Activated CD4-positive, alpha-beta T cell treated with anti-CD3 and anti-CD28 coated beads, Interleukin-2, amount 50 U/mL, for 4 hours (primary cell): ENCODE measurements at places on chromosomes 4 and X.

DNA sequence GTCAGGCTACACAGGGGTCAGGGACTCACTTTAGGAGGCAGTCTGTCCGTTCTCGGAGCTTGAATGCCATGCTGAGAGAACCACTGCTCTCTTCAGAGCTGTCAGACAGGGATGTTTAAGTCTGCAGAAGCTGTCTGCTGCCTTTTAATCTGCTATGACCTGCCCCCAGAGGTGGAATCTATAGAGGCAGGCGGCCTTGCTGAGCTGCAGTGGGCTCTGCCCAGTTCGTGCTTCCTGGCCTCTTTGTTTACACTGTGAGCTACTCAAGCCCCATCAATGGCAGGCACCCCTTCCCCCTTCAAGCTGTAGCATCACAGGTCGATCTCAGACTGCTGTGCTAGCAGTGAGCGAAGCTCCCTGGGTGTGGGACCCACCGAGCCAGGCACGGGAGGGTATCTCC lies 31.5 kb upstream of the UNC5C start:
- DNase-seq: no peak

GRCh38 chr4:11514779-11515419 lies 86.2 kb upstream of the HS3ST1 start:
- DNase-seq: no peak

DNA sequence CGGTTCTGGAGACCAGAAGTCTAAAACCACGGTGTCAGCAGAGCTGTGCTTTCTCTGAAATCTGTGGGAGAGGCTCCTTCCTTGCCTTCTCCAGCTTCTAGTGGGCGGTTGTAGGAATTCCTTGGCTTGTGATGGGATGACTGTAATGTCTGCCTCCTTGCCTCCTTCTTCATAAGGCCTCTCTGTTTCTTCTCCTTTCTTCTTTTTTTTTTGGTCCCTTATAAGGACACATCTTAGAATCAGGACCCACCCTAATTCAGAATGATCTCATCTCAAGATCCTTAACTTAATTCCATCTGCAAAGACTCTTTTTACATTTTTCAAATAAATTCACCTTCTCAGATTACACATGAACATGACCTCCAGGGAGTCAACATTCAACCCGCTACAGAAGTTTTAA lies 186.9 kb downstream of the STK32B start:
- no peak for DNase-seq

DNA sequence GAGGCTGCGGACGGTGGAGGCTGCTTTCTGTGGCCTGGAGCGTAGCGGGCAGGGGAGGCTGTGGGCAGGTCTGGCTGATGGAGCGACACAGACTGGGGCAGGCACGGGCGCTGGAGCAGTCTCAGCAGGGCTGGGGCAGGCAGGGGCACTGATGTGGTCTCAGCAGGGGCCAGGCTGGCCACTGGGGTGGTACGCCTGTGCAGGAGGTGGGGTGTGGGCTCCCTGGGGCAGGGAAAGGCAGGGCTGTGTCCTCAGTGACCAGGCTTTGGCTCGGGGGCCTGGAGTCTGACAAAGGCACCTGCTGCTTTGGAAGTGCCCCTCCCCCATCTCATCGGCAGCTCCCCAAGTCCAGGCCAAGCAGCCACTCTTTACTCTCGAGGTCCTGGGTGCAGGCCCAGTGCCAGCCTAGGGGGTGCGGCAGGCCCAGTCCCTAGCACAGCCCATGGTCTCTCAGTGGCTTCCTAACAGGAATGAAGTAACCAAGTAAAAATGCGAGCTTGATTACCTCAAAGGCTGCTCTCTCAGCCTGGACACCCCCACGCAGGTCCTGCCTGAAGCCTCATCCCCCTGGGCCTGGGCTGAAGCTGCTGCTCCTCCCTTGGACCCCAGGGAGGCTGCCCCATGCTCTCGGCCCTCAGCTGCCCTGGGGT lies 55.5 kb downstream of the ADRA2C start:
- DNase-seq: no peak

DNA sequence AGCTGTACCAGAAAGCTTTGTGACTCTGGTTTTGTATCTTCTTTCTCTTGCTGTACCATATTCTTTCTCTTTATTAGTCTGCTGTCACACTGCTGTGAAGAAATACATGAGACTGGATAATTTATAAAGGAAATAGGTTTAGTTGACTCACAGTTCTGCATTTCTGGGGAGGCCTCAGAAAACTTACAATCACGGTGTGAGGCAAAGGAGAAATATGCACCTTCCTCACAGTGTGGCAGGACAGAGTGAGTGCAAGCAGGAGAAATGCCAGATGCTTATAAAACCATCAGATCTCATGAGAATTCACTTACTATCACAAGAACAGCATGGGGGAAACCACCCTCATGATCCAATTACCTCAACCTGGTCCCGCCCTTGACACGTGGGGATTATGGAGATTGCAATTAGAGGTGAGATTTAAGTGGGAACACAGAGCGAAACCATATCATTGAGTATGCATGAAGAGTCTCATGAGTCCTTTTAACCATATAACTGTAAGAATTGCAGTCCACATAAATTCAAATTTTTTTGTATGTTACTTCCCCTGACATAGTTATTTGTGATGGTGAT lies 67.4 kb upstream of the INPP4B start:
- no peak for DNase-seq

GRCh38 chr4:91359041-91360031 lies 944.4 kb upstream of the GRID2 start:
- DNase-seq: no peak

- no peak for DNase-seq
These were observed 29.3 kb upstream of the GPR101 start for GRCh38 chrX:137062915-137063617.

DNA sequence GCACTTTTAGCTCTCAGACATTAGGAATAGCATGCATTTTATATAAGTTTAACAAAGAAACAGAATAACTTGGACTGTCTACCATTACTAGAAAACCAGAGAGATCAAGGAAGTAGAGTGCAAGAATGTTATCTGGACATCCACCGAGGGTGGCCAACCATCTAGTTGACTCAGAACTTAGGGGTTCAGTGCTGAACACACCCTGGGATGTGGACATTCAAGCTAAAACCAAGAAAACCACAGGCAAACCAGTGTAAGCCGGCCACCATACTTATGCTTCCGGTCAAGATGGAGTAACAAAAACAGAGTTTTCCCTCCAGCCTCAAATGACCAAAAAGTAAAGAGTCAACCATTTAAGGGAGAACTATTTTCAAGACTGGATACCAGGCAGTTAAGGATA lies 181.4 kb upstream of the MXRA5 start:
- no peak for DNase-seq

- no peak for DNase-seq
These were observed 996.3 kb downstream of the FSTL5 start for GRCh38 chr4:161167539-161167938.

- DNase-seq: no peak
These were observed 68.4 kb downstream of the GPAT3 start for GRCh38 chr4:83604321-83604720.

GRCh38 chrX:3990569-3990968 lies 277.1 kb upstream of the PRKX start:
- DNase-seq: no peak

DNA sequence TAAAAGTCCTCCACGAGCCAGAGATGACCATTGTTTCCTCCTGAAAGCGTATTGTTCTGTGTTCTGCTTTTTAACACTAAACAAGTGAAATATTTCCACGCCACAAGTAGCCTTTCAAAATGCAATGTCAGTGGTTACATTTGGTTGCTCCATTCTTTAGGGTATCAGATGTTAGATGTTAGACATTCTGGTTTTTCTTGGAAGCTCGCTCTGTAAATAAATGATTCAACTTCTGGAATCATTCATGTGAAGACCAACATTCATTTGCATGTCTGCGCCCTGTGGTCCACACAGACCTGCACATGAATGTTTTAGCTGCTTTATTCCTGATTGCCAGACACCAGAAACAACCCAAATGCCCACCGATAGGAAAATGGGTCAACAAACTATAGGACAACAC lies 38.0 kb upstream of the HELT start:
- DNase-seq: no peak

- DNase-seq: no peak
These were observed 191.3 kb downstream of the KCNIP4 start for GRCh38 chr4:21757248-21757647.

DNA sequence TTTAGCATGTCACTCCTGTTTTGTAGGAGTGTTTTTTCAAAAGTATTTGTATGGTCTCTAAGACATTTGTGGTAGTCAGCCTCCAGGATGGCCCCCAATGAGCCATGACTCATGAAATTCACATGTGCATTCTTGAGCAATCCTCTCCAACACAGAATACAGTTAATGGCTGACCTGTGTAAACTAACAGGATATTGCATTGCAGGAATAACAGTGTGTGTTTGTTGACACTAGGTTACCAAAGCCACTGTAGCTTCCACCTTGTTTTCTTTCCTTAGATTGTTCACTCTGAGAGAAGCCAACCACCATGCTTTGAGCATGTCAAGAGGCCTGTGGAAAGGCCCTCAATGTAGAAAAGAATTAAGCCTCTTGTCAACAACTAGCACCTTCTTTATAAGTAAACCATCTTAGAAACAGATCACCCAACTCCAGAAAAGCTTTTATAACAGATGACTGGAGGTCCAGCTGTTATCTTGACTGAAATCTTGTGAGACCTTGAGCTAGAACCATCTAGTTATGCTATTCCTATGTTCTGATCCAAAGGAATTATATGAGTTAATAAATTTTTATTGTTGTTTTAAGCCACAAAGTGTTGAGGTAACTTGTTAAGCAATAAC lies 28.5 kb downstream of the TBCK start:
- DNase-seq: no peak

DNA sequence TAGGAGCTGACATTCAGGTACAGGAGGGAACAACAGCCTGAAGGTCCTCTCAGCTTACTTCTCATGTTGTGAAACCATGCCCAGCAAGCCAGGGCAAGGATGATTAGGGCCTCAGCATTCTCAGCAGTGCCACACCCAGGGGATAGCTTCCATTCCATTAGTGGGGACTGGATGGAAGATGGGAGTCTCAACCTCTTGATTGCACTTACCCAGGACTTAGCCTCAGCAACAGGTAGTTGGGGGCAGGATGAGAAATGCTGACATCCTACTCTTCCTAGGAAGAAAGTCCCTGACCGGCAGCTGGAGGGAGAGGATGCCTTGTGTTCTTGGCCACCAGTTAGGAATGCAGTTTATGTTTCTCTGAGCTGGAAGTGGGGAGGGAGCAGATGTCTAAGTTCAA lies 8.8 kb upstream of the BEX3 start:
- no peak for DNase-seq

- no peak for DNase-seq
These were observed 150.1 kb downstream of the COMMD8 start for GRCh38 chr4:47313384-47313783.

- no peak for DNase-seq
These were observed 126.9 kb downstream of the ADAMTS3 start for GRCh38 chr4:72442147-72442546.

DNA sequence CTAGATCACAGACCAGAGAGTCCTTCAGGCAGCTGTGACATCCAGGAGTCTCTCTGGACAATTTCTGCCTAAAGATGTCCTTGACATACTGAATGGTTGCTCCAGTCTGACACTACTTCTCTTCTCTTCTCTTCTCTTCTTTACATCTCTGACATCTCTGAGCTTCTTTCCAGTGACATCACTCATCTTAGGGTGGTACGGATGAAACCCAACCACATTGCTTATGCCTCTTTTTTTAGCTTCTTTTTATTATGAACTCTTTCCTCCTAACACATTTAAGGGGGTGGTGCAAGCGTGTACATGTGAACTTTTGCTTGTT lies 39.4 kb upstream of the IRF2 start:
- no peak for DNase-seq

GRCh38 chr4:126627255-126627654 lies 1005.5 kb upstream of the INTU start:
- no peak for DNase-seq

- DNase-seq: no peak
These were observed 320.1 kb downstream of the BCOR start for GRCh38 chrX:39777623-39778025.

GRCh38 chr4:3371033-3372001 lies 70.5 kb upstream of the HGFAC start:
- no peak for DNase-seq

- no peak for DNase-seq
These were observed 3.4 kb downstream of the CPLX1 start for GRCh38 chr4:822361-823175.

DNA sequence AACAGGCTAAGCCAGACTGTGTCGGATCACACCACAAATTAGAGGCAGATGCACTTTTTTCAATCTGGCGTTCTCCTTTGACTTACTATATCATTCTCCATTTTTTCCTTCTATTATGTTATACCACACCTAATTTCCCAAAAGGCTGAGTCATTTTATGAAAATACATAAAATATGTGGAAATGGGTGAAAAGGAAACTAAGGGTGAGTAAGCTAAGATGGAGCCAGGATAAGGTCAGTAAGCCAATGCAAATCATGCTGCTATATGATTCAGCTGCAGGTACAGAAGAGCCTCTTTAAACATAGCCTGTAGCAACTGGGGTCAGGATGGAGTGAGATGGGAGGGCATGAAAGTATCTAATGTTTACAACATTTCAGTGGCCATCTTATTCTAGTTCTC lies 94.0 kb upstream of the TEX13A start:
- no peak for DNase-seq

DNA sequence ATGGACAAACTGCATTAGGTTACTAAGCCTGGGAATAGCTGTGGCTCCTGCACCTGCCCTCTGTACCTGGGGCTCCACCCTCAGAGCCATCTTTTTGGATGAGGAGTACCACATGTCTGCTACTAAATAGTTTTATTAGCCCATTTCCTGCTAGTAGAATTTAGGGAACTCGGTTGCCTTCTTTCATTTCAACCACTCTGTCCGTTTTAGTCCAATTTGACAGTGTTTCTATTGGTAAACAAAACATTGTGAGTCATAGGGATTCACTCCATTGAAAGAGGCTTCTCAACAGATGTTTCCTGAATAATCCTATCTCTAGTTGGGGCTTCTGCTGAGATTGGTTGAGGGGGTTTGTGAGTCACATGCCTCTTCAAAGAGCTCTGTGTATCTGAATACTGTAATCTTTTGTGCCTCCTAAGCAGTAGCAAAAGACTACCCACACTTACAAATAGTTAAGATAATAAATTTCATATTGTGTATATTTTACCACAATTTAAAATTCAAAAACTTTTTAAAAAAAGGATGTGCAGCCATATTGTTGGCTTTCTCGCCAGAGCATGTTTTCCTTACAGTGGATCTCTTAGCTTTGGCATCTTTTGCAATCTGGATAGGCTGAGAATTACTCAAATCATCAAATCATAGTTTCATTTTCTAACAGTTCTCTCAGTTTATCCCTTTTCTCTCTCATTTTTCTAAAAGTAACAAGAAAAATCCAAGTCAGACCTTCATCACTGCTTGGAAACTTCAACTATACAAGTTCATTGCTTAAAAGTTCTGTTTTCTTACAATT lies 9.9 kb downstream of the FAM200B start:
- no peak for DNase-seq

- no peak for DNase-seq
These were observed 57.8 kb upstream of the NKX1-1 start for GRCh38 chr4:1463927-1464540.
